ENCODE measurements at places on chromosomes 3 and 15.

DNA sequence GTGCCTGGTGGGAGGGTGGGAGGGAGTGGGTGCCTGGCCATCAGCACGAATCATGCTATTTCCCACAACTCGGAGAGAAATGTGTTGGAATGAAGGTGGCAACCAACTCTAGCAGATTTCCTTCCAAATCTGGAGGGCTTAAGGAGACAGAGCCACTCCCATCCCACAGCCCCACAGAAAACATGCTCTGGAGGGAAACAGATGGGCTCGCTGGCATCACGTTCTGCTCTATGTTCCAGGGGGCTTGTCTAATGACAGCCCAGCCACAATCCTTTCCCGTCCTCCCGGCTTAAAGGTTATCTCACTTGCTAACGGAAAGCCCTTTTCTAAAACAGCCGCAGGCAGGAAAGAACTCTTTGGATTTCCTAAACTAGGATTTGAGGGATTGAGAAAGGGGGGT, 65.3 kb downstream of the ADAMTS17 start:
- no peak for DNase-seq

- DNase-seq: peak; percentile 19
These were observed 35.5 kb downstream of the ZBTB20 start for GRCh38 chr3:115111632-115112031.

DNA sequence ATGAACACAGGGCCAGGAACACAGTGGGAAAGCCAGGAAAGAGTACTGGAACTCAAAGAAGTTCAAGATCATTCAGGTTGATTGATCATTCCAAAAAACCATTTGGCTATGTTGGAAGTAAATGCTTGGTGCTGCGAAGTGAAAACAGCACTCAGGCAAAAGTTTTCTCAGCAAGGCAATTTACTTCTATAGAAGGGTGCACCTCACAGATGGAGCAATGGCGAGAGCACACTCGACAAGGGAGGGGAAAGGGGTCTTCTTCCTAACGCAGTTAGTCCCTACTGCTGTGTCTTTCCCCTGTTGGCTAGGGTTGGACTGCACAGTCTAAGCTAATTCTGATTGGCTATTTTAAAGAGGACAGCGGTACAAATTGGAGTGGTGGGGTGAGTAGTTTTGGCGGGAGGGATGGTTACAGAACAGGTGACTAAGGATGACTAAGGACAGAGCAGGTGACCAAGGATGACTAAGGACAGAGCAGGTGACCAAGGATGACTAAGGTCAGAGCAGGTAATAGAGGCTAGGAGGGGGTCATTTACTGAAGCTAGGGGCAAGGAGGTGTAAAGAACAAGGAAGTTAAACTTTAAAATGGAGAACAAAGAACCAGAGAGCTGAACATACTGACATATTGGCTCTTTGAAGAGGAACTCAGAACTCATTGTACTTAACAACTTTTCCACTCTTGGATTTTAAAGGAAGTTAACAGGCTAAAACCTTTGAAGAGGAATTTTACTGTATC, 43.3 kb downstream of the HOMER2 start:
- DNase-seq: no peak

- DNase-seq: no peak
These were observed 1448.4 kb upstream of the ALCAM start for GRCh38 chr3:103918336-103918735.

- no peak for DNase-seq
These were observed 6.1 kb downstream of the KIF7 start for GRCh38 chr15:89649013-89649625.

DNA sequence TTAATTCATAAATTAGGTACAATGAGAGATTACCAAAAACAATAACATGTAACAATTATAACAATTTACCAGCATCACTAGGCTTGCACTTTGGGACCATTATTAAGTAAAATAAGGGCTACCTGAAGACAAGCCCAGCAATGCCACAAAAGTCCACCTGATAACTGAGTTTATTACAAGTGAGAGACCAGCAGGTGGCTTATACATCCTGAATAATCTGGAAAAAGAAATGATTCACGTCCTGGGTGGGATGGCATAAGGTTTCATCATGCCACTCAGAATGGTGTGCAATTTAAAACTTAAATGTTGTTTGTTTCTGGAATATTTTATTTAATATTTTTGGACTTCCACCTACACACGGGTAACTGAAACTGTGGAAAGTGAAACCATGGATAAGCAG, 1287.1 kb upstream of the GBE1 start:
- no peak for DNase-seq

DNA sequence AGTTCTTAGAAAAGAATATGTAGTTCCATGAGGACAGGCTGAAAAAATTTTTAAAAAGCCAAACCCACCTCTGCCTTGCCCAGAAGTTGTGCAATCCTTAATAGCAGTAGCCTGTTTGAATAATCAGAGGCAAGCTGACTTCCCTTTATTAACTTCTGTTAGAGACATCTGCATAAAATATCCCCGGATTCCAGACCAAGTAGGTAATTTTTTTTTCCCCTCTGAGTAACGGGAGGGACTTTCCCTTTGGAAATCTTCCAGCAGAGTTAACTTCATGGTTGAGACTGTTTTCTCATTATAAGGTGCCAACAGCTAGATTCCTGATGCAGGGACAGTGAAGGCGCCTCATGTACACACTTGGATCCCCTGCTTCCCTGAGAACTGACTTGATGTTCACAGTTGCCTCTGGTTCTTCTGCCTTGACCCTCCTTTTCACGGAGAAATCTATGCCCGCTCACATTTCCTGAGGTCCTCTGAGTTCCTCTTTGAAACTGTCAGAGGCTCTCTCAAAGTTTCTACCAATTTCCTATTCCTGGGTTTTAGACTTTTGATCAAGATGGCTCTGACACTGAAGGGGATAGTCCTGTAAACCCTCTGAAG, 227.6 kb upstream of the BHLHE40 start:
- peak; percentile 86 for DNase-seq
